ENCODE measurements at places on chromosomes 7 and 10. TPM values are rescaled to one million over a fixed set of nuclear protein-coding genes. Genes with fewer than 3 reads are reported as not detected.
A peak's percentile ranks its signal among the peaks of the same experiment; 100 is the strongest.

DNA sequence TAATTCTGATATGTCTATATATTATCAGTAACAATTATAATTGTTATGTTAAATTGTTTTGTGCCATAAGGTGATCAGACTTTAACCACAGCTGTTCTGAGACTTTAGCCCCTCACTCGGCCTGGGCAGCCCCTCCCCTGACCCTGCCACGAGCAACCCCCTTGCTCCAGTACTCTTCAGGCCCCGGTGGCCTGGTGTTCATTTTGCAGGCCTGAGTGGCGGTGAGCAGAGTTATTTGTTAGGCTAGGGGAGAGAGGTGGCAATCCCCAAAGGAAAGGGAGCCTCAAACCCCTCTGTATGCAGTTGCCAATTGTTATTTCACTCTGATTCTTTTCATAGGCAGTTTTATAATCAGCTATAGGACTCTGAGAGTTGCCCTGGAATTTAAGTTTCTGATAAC is 22.9 kb upstream of the CREB3L2 start:
- no peaks in the 10 kb centered on the region for H3K36me3 ChIP-seq
- DNase-seq: no peak
- no peaks in the 10 kb centered on the region for H3K4me1 ChIP-seq
- no peak overlapping the region for H3K27ac ChIP-seq

- no peaks in the 10 kb centered on the region for H3K36me3 ChIP-seq
- no peak overlapping the region for H3K4me3 ChIP-seq
- H3K27me3 ChIP-seq: no peaks in the 10 kb centered on the region
- H3K4me1 ChIP-seq: no peaks in the 10 kb centered on the region
These were observed 176.3 kb upstream of the ZNF32 start for GRCh38 chr10:43824934-43825333.

DNA sequence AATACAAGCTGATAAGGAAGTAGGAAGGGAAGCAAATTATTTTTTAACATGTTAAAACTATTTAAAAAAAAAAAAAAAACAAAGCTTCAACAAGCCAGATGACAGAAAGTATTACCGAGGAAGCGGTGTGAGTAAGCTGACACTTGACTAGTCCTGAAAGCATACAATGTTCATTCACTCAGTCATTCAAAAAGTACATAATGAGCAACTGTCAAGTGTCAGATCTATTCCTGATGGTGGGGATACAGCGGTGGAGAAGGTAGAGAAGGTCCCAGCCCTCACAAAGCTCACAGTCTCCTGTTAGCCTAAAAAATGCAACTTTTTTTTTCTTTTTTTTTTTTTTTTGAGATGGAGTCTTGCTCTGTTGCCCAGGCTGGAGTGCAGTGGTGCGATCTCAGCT is 40.0 kb downstream of the RAPGEF5 start:
- no peaks in the 10 kb centered on the region for H3K4me1 ChIP-seq
- H3K4me3 ChIP-seq: no peak overlapping the region
- H3K36me3 ChIP-seq: no peaks in the 10 kb centered on the region
- DNase-seq: no peak
- no peaks in the 10 kb centered on the region for H3K27me3 ChIP-seq

DNA sequence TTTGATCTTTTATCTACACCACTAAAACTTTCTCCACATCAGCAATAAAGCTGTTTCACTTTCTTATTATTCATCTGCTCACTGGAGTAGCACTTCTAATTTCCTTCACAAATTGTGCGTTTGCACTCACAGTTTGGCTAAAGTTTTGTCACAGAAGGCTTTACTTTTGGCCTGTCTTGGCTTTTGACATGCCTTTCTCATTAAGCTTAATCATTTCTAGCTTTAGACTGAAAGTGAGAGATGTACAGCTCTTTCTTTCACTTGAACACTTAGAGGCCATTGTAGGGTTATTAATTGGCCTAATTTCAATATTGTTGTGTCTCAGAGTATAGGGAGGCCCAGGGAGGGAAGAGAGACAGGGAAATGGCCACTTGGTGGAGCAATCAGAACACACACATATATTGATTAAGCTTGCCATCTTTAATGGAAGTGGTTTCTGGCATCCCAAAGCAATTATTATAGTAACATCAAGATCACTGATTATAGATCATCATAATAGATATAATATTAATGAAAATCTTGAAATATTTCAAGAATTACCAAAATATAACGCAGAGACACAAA is 512.5 kb downstream of the ETV1 start:
- no peak overlapping the region for H3K4me3 ChIP-seq
- no peaks in the 10 kb centered on the region for H3K27me3 ChIP-seq
- no peak overlapping the region for H3K27ac ChIP-seq
- no peak for DNase-seq
- H3K36me3 ChIP-seq: no peaks in the 10 kb centered on the region

DNA sequence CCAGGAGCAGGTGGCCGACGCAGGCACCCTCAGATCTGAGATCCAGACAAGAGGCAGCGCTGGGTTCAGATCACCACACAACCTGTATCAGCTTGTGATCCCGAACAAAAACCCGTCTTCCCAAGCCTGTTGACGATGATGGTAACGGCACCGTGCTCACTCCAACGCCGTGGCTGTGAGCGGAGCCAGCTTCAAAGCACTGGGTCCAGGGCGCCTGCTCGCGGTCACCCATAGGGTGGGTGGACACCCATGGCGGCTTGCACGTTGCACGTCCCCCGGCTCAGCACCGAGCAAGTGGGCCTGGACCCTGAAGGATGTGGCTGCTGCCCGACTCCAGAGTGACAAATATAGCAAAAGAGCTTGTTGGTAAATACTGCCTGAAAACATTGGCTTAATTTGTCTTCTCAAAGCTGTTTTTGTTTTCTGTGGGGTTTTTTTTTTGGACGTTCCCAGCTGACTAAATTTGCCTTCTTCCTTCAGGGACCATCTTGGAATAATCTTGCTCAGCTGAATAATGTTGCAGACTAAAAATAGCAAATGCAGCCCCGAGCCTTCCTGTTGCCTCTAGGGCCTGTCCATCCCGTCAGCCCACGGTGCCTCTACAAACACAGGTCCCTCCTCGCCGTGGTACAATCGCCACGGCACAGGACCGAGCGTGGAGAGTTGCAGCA is 41.0 kb downstream of the FOXK1 start:
- DNase-seq: no peak
- H3K27ac ChIP-seq: no peak overlapping the region
- H3K27me3 ChIP-seq: no peaks in the 10 kb centered on the region
- H3K4me1 ChIP-seq: peaks cover 16% of the 10 kb centered on the region
- H3K36me3 ChIP-seq: peaks cover 22% of the 10 kb centered on the region
- H3K4me3 ChIP-seq: no peak overlapping the region

GRCh38 chr7:120916121-120916520 is 34.5 kb upstream of the ING3 start:
- H3K4me1 ChIP-seq: no peaks in the 10 kb centered on the region
- no peak overlapping the region for H3K27ac ChIP-seq
- H3K4me3 ChIP-seq: no peak overlapping the region
- H3K27me3 ChIP-seq: no peaks in the 10 kb centered on the region

DNA sequence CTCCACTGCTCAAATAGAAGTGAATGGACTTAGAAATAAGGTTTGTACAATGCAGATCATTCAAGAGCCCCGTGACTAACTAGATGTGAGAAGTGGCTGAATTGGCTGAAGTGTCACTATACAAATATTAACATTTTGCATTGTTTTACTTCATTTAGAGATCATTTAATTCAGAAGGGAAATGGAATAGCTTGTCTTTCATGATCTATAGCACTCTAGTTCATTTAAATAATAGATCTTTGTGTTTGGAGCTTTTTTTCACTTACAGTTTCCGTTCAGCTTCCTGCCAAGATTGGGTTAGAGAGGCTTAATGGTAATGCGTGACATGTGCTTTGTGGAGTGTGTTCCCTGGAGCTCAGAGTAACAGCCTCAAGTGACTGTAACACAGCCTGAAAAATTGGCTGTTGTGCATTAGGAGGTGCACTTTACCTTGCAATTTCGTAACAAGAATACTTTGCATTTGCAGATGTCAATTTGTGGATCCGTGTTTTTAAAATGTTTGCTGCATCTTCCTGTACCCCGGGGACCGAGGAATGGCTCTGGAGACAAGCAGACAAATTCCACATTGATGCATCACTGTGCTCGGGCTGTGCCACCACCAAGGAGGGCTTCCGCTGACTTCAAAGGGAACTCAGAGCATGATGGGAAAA is 170.3 kb downstream of the NRP1 start:
- DNase-seq: peak; percentile 30
- H3K27me3 ChIP-seq: no peaks in the 10 kb centered on the region
- no peaks in the 10 kb centered on the region for H3K36me3 ChIP-seq
- H3K27ac ChIP-seq: no peak overlapping the region

DNA sequence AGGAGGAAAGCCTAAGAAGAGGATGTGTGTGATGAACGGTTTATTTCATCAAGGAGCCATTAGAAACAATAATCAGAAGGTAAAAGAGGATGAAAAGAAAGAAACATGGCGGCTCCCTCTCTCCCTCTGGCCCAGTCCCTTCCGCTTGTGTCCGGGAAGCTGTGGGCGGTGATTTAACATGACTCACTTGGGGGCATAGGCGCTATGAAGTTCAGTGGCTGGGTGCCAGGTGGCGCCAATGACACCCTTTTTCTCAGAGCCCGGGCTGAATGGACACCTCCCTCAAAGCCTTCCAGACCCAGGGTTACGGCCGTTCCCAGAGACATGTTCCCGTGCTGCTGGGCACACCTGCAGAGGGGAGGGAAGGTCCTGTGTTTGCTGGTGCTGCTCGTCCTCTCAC is 244.0 kb downstream of the SKAP2 start:
- no peak overlapping the region for H3K4me3 ChIP-seq
- H3K27me3 ChIP-seq: no peaks in the 10 kb centered on the region
- H3K36me3 ChIP-seq: no peaks in the 10 kb centered on the region
- DNase-seq: no peak
- H3K27ac ChIP-seq: no peak overlapping the region

GRCh38 chr7:116417593-116418345 is 81.8 kb upstream of the CAV2 start:
- H3K27me3 ChIP-seq: no peaks in the 10 kb centered on the region
- DNase-seq: no peak
- H3K27ac ChIP-seq: no peak overlapping the region
- no peaks in the 10 kb centered on the region for H3K4me1 ChIP-seq

DNA sequence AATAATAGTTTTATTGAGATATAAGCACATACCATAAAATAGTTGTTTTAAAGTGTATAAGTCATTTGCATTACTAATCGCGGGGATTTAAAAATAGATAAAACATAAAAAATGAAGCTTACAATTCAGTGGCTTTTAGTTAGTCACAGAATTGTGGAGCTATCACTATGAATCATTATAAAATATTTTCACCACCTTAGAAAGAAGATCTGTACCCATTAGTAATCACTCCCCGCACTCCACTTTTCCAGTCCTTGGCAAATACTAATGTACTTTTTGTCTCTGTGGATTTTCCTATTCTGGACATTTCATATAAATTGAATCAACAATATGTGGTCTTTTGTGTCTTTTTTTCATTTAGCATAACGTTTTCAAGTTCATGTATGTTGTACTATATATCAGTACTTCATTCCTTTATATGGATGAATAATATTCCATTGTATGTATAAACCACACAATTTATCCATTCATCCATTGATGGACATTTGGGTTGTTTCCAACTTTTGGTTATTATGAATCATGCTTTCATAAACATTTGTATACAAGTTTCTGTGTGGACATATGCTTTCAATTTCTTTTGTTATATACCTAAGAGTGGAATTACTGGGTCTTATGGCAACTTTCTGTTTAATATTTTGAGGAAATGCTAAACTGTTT is 162.5 kb downstream of the MAGI2 start:
- no peak for DNase-seq
- no peaks in the 10 kb centered on the region for H3K4me1 ChIP-seq
- H3K36me3 ChIP-seq: no peaks in the 10 kb centered on the region

GRCh38 chr10:15712883-15713282 is 6.8 kb downstream of the ITGA8 start:
- no peaks in the 10 kb centered on the region for H3K36me3 ChIP-seq
- DNase-seq: no peak
- H3K27me3 ChIP-seq: peaks cover 9% of the 10 kb centered on the region
- H3K4me3 ChIP-seq: no peak overlapping the region
- H3K4me1 ChIP-seq: no peaks in the 10 kb centered on the region

GRCh38 chr7:135164357-135165061 is 6.0 kb downstream of the CYREN start:
- no peak for DNase-seq
- H3K4me3 ChIP-seq: no peak overlapping the region
- no peaks in the 10 kb centered on the region for H3K27me3 ChIP-seq
- H3K27ac ChIP-seq: peak overlapping the region; percentile 100

GRCh38 chr10:117788911-117789310 is 246.4 kb downstream of the EMX2 start:
- no peak overlapping the region for H3K27ac ChIP-seq
- DNase-seq: no peak
- H3K36me3 ChIP-seq: no peaks in the 10 kb centered on the region
- H3K27me3 ChIP-seq: no peaks in the 10 kb centered on the region

GRCh38 chr7:31413766-31414165 is 73.2 kb upstream of the NEUROD6 start:
- no peaks in the 10 kb centered on the region for H3K36me3 ChIP-seq
- H3K4me3 ChIP-seq: no peak overlapping the region
- no peak for DNase-seq

- no peaks in the 10 kb centered on the region for H3K4me1 ChIP-seq
- H3K27me3 ChIP-seq: no peaks in the 10 kb centered on the region
- no peak for DNase-seq
- no peak overlapping the region for H3K4me3 ChIP-seq
- H3K36me3 ChIP-seq: no peaks in the 10 kb centered on the region
- H3K27ac ChIP-seq: no peak overlapping the region
These were observed 83.7 kb upstream of the CCDC71L start for GRCh38 chr7:106744563-106745091.

DNA sequence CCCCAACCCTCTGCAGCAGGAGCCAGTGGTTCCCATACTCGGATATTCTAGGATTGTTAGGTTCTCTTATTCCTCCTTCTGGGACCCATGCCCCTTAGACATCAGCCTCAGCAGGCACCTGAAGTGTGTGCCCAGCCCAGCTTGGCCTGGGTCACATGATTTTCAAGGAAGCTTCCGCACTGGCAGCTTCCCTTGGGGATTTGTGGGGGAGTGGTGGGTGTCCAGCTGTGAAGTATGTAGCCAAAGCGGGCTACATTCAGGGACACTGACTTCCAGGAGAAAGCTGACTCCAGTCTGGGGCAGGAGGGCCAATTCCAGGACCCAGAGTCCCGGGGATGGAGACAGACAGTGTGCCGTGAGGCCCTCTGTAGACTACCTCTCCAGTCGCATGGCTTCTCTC is 1.3 kb downstream of the LDB1 start:
- no peak for DNase-seq
- peak overlapping the region; percentile 95 for H3K27ac ChIP-seq
- H3K27me3 ChIP-seq: no peaks in the 10 kb centered on the region
- H3K4me3 ChIP-seq: peak overlapping the region; percentile 86

The KLF14 gene
- total RNA-seq: not detected

The C10orf88 gene
- 5.9 TPM for total RNA-seq

The AMPH gene
- total RNA-seq: 4.8 TPM

The RINT1 gene
- total RNA-seq: 15.9 TPM

The PRDX3 gene
- total RNA-seq: 122 TPM

The A1CF gene
- not detected for total RNA-seq

The RASA4B gene
- 18.5 TPM for total RNA-seq

Measured in left lung (tissue), 14 donors.